PC-3 (cell line): ENCODE measurements at places on chromosomes 3 and 15. TPM values are rescaled to one million over a fixed set of nuclear protein-coding genes. Genes with fewer than 3 reads are reported as not detected.
A peak's percentile ranks its signal among the peaks of the same experiment; 100 is the strongest.

GRCh38 chr3:14188041-14188754 is 9.6 kb downstream of the LSM3 start:
- DNase-seq = no peak
- H3K27me3 ChIP-seq = no peaks in the 10 kb centered on the region
- no peak overlapping the region for H3K27ac ChIP-seq
- H3K4me1 ChIP-seq = no peaks in the 10 kb centered on the region

DNA sequence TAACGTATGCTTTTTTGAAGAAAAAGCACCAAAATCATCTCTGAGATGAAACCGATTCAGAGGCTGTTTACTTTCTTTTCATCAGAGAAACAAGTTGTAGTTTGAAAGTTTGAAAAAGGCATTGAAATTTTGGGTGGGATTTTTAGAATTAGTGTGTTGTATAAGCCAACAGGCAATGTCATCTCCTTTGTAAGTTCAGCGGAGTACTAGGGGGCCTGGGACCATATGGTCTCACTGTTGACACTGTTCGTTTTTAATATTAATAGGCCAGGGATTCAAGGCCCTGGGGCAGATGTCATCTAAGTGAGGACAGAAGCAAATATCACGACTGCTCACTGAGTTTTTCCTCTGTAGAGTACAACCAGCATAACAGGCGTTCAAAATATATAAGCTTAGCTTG is 256.2 kb upstream of the RARB start:
- no peak overlapping the region for H3K4me3 ChIP-seq
- H3K36me3 ChIP-seq = no peaks in the 10 kb centered on the region
- DNase-seq = no peak

GRCh38 chr3:99862208-99862607 is 44.5 kb downstream of the CMSS1 start:
- no peak overlapping the region for H3K4me3 ChIP-seq
- DNase-seq = peak; percentile 92
- peaks cover 69% of the 10 kb centered on the region for H3K4me1 ChIP-seq
- no peaks in the 10 kb centered on the region for H3K36me3 ChIP-seq

DNA sequence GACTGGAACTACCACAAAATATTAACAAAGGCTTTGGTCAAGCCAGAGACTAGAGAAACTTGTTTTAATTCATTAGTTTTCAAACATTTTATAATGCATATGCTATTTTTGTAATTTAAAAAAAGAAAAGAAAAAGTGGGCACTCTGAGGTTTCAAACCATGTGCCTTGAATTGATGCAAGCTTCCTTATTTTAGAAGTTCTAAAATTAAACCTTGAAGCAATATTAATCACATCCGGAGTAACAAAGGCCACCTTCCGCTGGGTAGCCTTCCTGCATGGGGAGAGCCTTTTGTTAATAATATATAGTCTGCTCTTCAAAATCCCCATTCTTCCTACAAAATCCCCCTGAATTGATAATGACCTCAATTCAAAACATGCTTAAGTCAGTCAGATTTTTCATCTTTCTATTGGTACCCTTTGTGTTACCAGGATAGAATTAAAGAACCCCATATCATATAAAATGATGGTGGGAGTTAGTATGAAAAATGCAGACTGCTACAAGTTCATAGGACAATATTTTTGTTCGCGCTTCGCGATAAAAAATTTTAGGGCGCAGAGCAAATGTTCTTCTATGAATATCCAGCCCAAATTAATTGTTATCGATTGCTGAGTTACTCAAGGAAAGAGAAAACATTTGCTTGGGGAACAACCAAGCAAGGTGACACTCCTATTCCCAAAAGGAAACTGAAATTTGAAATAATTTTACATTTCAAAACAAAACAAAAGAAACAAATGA is 30.6 kb downstream of the LDHAL6B start:
- H3K27ac ChIP-seq = no peak overlapping the region
- DNase-seq = no peak
- no peaks in the 10 kb centered on the region for H3K27me3 ChIP-seq
- H3K36me3 ChIP-seq = 0 out of 2 replicates have a peak, but pooled peaks cover 3% of the 10 kb centered on the region

GRCh38 chr3:38111696-38112377 is 25.1 kb downstream of the ACAA1 start:
- no peak for DNase-seq
- H3K27ac ChIP-seq = no peak overlapping the region
- peaks cover 6% of the 10 kb centered on the region; the same call in 1 of the 2 replicates for H3K4me1 ChIP-seq

DNA sequence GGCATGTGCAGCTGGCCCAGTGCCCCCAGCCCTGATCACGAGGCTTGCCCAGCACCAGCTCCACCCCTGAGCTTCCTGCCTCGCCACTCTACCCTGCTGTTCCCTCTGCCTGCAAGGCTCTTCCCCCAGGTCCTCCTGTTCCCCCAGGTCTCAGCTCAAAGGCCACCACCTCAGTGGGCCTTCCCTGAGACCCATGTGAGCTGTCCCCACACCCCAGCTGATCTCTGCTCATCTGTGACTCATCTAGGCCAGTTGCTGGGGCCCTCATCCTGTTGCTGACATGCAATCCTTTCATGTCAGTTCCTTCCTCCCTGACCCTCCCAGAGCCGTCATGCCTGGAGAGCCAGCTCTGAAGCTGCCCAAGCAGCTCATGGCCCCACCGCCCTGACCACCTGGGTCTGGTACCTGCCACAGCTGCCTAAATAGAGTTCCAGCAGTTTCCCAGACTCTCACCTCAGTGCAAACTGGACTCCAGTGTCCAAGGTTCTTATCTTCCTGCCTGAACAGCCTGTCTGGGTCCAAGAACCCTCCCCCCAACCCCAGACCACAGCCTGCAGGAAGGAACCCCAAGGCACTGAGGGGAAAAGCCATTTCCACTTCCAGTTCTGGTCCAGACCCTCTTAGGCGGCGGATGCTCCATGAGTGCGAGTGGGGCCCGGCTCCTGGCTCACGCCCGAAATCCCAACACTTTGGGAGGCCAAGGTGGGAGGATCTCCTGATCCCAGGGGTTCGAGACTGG is 116.6 kb upstream of the IQSEC1 start:
- no peak overlapping the region for H3K4me3 ChIP-seq
- H3K36me3 ChIP-seq = no peaks in the 10 kb centered on the region
- H3K27me3 ChIP-seq = no peaks in the 10 kb centered on the region
- DNase-seq = peak; percentile 84
- H3K4me1 ChIP-seq = peaks cover 45% of the 10 kb centered on the region

- no peak for DNase-seq
- H3K36me3 ChIP-seq = 0 out of 2 replicates have a peak, but pooled peaks cover 5% of the 10 kb centered on the region
- H3K27ac ChIP-seq = no peak overlapping the region
- no peaks in the 10 kb centered on the region for H3K27me3 ChIP-seq
- H3K4me3 ChIP-seq = no peak overlapping the region
These were observed 6.4 kb downstream of the SETMAR start for GRCh38 chr3:4309491-4310128.

DNA sequence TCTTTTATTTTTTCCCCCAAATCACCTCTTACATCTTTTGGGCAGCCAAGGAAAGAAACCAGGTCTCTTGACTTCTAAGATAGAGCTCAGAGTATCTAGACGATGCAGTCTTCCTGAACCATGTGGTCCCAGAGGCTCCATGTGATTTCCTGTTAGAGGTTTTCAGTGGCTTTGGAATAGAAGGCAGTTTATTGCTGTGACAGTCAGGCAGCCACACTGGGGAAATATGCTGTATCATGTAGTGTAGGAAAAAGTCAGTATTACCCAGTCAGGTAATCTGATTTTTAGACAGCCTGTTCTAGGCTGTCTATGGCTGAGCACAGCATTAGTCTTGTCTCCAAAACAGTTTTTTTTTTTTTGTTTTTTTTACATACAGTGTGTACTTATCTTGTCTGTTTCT is 294.3 kb downstream of the THSD4 start:
- no peak overlapping the region for H3K4me3 ChIP-seq
- H3K27me3 ChIP-seq = no peaks in the 10 kb centered on the region
- H3K4me1 ChIP-seq = no peaks in the 10 kb centered on the region
- H3K27ac ChIP-seq = no peak overlapping the region
- DNase-seq = no peak
- H3K36me3 ChIP-seq = no peaks in the 10 kb centered on the region; the same call in 1 of the 2 replicates

DNA sequence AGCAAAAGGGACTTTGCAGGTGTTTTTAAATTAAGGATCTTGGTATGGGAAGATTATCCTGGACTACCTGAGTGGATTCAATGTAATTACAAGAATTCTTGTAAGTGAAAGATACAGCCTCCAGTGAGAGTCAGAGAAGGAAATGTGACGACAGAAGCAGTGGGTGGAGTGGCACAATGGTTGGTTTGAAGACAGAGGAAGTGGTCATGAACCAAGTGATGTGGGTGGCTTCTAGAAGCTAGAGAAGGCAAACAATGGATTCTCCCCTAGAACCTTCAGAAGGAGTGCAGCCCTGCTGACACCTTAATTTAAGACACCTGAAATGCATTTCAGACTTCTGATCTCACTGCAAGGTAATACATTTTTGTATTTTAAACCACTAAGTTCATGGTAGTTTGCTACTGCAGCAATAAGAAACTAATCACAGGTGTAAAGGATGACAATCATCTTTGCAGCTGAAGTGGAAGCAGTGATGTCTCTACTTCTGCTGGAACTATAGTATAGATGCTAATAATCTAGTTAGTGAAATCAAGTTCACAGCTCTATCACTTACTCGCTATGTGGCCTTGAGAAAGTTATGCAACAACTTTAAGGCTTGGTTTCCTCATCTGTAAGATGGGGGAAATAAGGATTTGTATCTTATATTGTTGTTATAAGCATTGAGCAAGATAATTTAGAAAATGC is 403.4 kb upstream of the SUCLG2 start:
- H3K4me3 ChIP-seq = no peak overlapping the region
- no peaks in the 10 kb centered on the region for H3K36me3 ChIP-seq
- no peaks in the 10 kb centered on the region for H3K4me1 ChIP-seq
- H3K27ac ChIP-seq = no peak overlapping the region
- no peak for DNase-seq
- H3K27me3 ChIP-seq = no peaks in the 10 kb centered on the region

GRCh38 chr3:149701977-149702350 is 44.1 kb upstream of the WWTR1 start:
- H3K27ac ChIP-seq = no peak overlapping the region
- no peaks in the 10 kb centered on the region for H3K27me3 ChIP-seq
- H3K4me1 ChIP-seq = peaks cover 10% of the 10 kb centered on the region
- peak; percentile 42 for DNase-seq

- H3K36me3 ChIP-seq = peaks cover 27% of the 10 kb centered on the region
- H3K27ac ChIP-seq = no peak overlapping the region
- no peaks in the 10 kb centered on the region for H3K27me3 ChIP-seq
- no peak overlapping the region for H3K4me3 ChIP-seq
These were observed 63.1 kb upstream of the CSPG5 start for GRCh38 chr3:47641739-47642138.

DNA sequence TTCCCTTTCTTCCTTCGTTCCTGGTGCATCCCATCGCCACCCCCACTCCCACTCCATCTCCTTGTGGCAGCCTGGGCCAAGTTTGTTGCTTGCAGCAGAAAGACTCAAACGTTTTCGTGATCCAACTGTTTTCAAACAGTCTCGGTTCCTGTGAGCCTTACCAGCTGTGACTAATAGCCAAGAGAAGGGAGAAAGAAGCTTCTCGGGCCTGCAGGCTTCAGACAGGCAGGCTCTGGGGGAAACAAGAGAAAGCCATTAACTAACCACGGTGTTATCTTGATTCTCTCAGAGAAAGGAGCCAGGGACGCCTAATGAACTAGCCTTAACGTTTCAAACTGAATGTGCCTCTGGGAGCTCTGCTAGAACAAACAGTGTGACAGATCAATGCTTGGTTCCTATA is 742.0 kb downstream of the NR2F2 start:
- H3K36me3 ChIP-seq = no peaks in the 10 kb centered on the region
- H3K27ac ChIP-seq = no peak overlapping the region
- H3K27me3 ChIP-seq = no peaks in the 10 kb centered on the region
- no peaks in the 10 kb centered on the region for H3K4me1 ChIP-seq
- H3K4me3 ChIP-seq = no peak overlapping the region

- no peak overlapping the region for H3K27ac ChIP-seq
- H3K4me3 ChIP-seq = no peak overlapping the region
- H3K4me1 ChIP-seq = no peaks in the 10 kb centered on the region
- H3K36me3 ChIP-seq = no peaks in the 10 kb centered on the region
- no peaks in the 10 kb centered on the region for H3K27me3 ChIP-seq
- no peak for DNase-seq
These were observed 80.6 kb downstream of the MYLK start for GRCh38 chr3:123803521-123803920.

GRCh38 chr15:46917721-46918252 is 799.5 kb upstream of the SEMA6D start:
- no peaks in the 10 kb centered on the region for H3K36me3 ChIP-seq
- H3K4me1 ChIP-seq = no peaks in the 10 kb centered on the region

PRR20G gene
- not detected in 2 replicates for total RNA-seq

CNTN4 gene
- total RNA-seq = not detected in 2 replicates

HIGD1A gene
- 118 and 154 TPM in 2 replicates for total RNA-seq

ZFYVE19 gene
- total RNA-seq = 32.3 and 39.6 TPM in 2 replicates

PP2D1 gene
- not detected in 2 replicates for total RNA-seq

THSD4 gene
- 29.0 and 39.3 TPM in 2 replicates for total RNA-seq
